ENCODE measurements at places on chromosomes 7 and 10.

DNA sequence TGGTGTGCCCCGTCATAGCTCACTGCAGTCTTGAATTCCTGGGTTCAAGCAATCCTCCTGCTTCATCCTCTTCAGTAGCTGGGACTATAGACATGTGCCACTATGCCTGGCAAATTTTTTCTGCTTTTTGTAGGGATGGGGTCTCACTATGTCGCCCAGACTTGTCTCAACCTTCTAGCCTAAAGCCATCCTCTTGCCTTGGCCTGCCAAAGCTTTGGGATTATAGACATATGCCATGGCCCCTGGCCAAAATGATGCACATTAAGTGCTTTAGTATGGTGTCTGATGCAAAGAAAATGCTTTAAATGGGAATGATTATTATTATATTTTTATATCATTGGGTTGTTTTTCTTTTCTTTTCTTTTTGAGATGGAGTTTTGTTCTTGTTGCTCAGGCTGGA, 33.2 kb upstream of the VCL start:
- DNase-seq, result no peak

DNA sequence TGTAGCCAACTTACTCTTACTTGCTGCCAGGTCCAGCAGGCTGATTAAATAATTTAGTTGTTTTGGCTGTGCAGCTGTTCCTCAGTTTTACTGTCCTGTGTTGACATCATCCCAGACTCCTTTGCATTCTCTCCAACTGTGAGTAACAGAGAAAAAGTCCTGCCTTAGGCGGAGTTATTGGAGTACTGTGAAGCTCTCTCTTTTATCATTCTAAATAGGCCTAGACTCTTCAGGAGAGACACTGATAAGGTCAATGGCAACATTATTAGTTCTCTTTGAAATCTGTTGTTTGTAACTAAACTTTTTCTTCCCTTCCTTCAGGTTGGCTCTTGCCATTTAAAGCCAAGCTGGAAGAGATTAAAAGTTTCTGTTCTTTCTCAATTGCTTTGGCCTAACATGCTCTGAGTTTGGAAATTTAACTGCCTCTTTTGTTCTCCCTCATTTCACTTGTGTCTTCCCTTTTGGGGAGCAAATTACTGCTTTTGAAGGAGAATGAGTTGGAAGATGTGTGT, 215.7 kb upstream of the CSTF2T start:
- DNase-seq, result no peak

- no peak for DNase-seq
Observed at GRCh38 chr10:104577163-104577562, 63.9 kb upstream of the SORCS3 start.

GRCh38 chr7:22452142-22452959, 47.6 kb downstream of the STEAP1B start:
- DNase-seq, result no peak

DNA sequence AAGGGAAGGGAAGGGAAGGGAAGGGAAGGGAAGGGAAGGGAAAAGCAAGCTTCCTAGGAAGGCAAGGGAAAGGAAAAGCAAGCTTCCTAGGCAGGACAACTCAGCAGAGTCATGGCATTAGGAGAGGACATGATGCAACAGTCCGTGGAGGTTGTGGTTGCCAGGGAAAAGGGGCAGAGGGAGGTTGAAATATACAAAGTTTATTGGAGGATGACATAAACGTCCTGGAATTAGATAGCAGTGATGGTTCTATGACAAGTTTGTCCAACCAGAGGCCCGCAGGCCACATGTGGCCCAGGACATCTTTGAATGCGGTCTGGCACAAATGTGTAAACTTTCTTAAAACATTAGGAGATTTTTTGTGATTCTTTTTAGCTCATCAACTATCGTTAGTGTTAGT, 59.8 kb upstream of the OPN4 start:
- DNase-seq, result no peak

DNA sequence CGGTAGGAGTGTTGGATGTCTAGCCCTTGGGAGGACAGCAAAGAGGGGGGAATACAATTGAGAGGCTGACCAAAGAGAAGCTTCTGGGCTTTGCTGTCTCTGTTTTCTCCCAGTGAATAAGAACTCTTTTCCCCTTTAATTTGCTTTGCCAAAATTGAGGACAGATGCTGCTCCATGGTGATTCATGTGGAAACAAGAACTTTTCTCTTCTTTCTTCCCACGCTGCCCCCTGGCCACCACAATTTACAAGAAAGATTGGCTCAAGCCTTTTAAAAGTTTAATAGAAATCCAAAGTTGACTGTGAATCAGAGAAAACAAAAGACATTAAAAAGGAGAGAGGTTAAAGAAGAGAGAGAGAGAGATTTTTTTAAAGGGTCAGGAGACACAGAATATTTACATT, 49.0 kb downstream of the PRR15 start:
- no peak for DNase-seq

DNA sequence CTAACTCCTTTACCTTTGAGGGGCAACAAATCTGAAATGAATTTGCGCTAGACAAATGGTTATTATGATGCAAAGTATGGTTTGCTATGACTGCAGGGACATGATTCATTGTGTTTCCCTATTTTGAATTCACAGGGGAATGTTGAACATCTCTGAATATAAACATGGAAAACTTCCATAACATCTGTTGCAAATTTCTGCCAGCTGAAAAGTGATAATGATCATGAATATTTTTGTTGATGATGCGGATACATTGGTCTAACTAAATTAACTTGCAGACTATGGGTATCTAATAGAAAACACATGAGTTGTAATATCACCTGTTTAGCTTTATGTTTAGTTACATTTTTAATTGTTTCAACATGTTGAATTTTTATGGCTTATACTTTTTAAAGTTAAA, 1325.5 kb downstream of the REEP3 start:
- no peak for DNase-seq

DNA sequence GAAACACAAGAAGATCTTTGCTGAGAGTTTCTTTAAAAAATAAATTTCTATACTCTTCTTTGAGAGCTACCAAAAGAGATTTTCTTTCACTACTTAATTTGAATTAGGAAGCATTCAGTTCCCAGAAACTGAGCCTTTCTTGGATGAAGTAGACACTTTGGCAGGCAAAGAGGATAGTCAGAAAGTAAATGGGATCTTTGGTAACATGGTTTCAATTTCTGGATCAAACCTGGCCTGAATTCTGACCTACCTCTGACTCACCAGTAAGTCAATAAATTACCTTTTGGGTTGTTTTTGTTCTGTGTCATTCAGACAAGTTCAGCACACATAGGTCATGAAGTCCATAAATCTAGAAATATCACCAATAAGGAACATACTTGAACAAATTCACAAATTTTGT, 26.8 kb upstream of the CABCOCO1 start:
- DNase-seq, result no peak

GRCh38 chr10:104449391-104449790, 95.8 kb downstream of the CFAP58 start:
- no peak for DNase-seq

DNA sequence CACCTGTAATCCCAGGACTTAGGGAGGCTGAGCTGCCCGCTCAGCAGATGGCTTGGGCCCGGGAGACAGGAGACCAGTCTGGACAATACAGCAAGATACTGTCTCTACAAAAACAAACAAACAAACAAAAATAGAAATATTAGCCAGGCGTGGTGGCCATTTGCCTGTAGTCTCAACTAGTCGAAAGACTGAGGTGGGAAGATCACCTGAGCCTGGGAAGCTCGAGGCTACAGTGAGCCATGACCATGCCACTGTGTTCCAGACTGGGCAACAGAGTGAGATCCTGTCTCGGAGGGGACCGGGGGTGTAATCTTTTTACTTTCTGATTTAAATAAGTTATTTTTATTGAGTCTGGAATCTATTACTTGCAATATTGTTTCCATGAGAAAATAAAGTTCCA, 274.6 kb downstream of the PARD3 start:
- no peak for DNase-seq

DNA sequence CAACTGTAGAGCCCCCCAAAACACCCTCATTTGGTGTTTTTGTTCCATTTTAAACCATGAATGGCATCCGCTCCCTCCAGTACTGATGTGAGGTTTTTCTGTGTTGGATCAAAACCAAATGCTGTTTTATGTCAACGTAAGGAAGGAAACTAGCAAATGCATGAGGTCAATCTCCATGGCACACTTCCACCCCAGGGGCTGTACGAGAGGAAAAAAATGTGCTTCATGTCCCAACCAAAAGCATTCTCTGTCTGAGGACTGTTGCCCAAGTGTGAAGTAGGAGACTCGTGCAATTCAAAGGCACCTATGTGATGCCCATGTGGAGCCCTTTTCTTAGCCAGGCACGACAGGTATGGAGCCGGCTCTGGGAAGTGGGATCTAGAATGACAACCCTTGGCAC, 180.3 kb upstream of the MKI67 start:
- DNase-seq, result no peak

GRCh38 chr7:139321071-139321745, 19.9 kb upstream of the FMC1 start:
- no peak for DNase-seq
